Activated CD4-positive, alpha-beta T cell treated with anti-CD3 and anti-CD28 coated beads for 4 hours (primary cell): ENCODE measurements at places on chromosomes 5 and 9.

GRCh38 chr5:26894719-26895263, 143.6 kb downstream of the CDH9 start:
- DNase-seq = no peak

- no peak for DNase-seq
Observed at GRCh38 chr5:87155106-87155505, 112.6 kb upstream of the RASA1 start.

GRCh38 chr9:1748407-1748806, 266.7 kb upstream of the SMARCA2 start:
- no peak for DNase-seq

- peak; percentile 54 for DNase-seq
Observed at GRCh38 chr5:108747774-108748400, at the start of gene FER. TSS of gene FER (plus strand) at chr5:108747897. CDS start at chr5:108798183, 50,286 bp downstream.

GRCh38 chr5:151733358-151734063, 24.9 kb downstream of the ATOX1 start:
- DNase-seq = no peak

GRCh38 chr9:104906441-104907277, 21.3 kb downstream of the ABCA1 start:
- DNase-seq = no peak

GRCh38 chr9:107684224-107684623, 194.7 kb upstream of the KLF4 start:
- DNase-seq = no peak

DNA sequence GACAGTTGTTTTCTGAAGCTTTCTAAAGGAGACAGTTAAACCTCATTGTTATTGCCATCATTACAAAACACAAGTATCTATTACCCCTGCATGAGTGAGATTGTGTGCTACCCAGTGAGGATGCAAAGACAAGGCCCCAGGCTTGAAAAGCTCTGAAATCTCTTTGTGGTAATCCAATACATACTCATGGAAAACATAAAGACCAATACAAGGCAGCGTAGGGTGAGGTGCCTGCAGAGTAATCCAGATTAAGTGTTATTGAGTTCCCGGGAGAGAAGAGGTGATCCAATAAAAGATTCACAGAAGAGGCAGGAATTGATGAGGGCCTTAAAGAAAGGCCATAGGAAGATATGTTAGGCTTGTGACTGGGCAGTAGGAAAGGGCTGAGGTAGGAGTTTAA, 150.1 kb downstream of the MEF2C start:
- no peak for DNase-seq

DNA sequence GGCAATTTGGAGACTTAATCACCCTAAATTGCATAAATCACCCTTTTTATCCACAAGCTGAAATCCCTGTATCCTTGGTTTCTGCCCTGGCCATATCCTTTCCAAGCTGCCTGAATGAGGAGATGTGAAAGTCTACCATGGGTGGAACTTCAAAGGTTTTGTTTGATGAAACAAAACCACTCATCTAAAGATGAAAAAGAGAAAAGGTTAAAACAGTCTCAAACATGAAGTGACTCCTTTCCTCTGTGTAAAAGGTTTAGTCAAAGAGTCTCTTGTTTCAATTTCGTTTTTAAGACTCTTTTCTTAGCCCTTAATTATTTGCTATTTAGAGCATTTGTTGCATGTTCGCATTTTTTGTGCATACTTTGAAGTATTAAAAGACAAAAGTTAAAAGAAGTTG, 11.2 kb downstream of the SLC45A2 start:
- DNase-seq = no peak

GRCh38 chr5:43007911-43008362, 32.2 kb downstream of the ANXA2R start:
- DNase-seq = peak; percentile 78

DNA sequence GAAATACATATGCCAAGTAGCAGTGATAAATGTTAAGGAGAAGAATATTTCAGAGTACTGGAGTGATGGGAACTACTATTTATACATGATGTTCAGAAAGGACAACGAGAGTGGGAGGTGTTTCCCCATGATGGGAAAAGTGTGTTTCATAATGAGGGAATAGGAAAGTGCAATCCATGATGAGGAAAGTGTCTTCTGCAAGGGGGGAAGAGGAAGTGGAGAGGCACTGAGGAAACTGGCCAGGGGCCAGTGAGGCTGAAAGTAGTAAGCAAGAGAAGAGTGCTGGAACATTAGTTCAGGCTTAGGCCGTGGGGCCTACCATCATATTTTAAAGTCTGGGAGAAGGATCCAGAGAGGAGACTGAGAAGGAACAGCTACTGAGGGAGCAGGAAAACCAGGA, 327.2 kb downstream of the SLF1 start:
- DNase-seq = no peak

GRCh38 chr5:160167624-160168165, 48.4 kb upstream of the PWWP2A start:
- DNase-seq = no peak
